ENCODE measurements at places on chromosomes 1 and 21.

- no peak for DNase-seq
These were observed 6.1 kb upstream of the PTGER3 start for GRCh38 chr1:71053758-71054157.

DNA sequence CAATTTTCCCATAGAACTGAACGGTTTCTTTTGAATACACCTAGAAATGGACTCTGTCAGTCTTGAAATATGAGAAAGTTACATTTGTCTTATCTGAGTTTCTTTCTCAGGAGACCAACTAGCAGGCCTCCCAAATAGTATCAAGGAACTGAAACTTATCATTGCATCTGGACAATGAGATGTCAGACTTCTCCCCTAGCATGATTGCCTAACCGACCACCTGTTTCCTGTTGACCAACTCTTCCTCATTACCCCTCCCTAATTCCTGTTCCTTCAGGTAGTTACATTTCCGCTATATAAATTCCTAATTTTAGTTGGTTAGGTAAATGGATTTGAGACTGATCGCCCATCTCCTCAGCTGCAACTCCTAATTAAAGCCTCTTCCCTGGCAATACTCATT is 1587.3 kb downstream of the NCAM2 start:
- DNase-seq: no peak

GRCh38 chr21:45412909-45413611 is 8.1 kb downstream of the COL18A1 start:
- DNase-seq: no peak

- DNase-seq: no peak
These were observed 109.6 kb downstream of the AKT3 start for GRCh38 chr1:243740255-243740999.

DNA sequence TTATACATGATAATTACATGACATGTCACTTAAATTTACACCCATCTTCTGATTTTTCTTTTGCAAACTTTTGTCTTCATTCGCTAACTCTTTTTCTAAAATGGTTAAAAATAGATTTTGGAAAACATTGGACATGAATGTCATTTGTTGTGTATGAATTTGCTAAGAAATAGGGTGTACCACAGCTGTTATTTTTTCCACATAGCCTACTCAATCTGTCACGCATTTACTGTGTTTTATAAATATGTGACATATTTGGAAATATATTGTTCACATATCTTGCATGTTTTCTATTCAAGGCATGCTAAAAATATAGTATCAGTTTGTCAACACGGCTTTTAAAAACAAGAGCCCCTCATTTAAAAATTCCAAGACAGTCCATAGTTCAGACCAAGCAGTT is 47.9 kb upstream of the TARBP1 start:
- no peak for DNase-seq

DNA sequence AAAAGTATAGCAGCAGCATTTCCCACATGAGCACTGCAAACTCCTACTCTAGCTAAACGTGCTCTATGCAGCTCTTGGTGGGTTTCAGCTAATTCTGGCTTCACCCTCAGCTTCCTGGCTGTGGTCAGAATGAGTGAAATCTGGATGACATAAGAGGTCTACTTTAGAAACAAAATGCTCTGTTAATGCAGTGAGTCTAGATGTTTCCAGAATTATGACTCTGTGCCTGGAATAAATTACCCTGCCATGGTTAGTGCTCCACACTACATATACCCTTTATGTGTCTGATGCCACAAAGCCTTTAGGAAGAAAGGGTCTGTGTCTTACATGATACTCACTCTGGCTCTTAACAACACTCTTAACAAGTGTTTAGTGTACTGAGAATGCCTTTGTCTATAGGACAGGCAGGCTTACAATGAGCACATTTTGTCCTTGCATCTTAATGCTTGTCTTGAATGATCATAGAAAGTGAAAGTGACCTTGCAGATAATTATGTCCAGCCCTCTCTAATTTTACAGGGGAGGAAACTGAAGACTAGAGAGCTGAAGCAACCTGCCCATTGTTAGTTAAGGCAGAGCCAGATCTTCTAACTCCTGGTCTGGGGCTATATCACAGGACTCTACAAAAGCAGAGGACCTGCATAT is 9.2 kb downstream of the S100A10 start:
- no peak for DNase-seq

GRCh38 chr1:112454316-112454715 is 54.4 kb upstream of the WNT2B start:
- no peak for DNase-seq

DNA sequence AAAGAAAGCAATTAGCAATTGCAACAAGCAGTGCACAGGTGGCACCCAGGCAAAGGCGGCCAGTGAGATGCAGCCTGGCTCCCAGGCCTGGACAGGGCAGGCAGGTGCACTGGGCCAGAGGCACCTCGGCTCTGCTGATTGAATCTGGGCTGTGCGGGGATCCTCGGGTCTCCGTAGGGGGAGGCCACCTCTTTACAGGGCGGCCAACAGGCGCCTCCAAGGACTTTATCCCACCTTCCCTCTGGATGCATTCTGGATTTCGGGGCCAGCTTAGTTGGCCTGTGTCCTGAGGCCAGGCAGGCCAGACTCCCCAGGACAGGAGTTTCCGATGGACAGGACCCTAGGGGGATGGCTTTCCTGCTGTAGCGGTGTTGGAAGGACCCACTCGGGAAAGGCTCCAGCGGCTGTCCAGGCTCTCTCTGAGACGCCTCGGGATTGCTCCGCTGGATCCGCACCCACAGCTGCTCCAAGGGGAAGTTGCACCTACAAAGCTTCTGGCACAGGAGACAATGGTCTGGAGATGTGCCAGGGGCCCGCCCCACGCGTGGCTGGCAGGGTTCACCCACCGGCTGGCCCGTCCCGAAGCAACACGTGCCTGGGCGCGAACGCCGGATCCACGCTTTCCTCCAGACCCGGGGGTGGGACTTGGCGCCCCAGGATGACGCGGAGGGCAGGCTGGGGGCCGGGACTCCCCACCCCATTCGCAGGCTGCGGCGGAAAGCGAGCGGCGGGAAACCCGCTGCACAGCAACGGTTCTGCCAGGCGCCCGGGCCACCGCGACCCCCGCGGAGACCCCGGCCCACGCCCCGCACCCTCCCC is 810 bp downstream of the SLC19A1 start:
- DNase-seq: no peak

GRCh38 chr1:229590119-229590518 is 31.6 kb upstream of the ABCB10 start:
- DNase-seq: no peak

DNA sequence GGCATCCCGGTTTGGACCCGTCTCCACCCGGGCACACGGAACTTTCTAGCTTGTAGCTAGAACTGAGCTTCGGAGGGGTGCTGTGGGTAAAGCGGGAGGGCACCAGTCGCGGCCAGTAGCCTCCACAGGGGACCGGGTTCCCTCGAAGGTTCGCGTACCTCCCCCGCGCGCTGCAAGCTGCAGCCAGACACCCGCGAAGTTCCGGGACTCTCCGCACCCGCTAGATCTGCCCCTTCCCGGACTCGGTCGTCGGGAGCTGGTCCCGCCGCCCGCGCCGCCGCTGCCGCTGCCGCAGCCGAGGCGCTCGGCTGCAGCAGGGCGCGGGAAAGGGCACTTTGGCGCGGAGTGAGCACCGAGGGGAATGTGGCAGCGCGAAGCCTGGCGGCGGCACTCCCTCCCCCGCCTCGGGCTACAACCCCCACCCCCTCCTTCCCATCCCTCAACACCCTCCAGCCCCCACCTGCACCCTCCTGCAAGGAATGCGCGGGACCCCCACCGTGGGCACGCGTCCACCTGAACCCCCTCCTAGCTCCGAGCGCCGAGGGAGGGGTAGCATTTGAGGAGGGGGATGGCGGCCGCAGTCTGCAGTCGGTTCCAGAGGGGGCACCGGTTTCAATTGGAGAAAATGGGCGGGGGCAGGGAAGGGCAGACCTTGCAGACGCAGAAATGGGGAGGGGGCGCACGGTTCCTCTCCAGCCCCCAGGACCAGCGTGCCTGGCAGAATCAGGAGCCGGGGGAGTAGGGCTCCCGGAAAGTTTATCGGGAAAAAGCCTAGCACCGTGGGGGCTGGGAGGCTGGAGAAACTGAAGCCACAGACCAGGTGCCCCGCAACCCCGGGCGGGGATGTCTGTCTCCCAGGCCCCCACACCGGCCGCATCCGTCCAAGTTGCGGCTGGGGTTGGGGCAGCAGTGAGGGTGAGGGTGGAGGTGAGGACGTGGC is 968 bp downstream of the CSMD2 start:
- DNase-seq: no peak

DNA sequence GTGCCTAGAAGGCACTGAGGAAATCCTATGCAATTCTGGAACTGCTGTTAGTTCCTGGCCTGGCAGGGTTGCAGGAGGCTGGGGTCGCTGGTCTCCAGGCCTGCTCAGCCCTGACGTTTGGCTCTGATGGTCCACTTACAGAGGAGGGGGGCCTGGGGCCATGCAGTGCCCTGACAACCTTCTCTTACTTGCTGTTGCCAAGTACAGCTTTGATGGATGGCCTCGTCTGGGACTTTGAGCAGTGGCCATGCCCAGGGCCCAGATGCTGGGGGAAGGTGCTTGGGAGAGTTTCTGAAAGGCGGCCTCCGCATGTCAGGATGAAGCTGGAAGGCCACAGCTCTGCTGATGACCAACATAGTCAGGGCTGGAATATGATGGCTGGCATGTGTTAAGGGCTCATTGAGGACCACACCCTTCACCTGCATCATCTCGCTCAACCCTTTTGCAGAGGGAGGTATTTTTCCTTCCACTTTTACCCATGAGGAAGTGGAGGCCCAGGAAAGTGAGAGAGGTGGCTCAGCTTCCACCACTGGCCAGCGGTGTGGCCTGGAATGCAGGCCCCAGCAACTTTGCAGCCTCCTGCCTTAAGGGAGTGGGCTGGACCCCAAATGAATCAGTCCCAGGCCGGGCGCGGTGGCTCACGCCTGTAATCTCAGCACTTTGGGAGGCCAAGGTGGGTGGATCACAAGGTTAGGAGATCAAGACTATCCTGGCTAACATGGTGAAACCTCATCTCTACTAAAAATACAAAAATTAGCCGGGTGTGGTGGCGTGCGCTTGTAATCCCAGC is 34.7 kb upstream of the LRRC3 start:
- no peak for DNase-seq

DNA sequence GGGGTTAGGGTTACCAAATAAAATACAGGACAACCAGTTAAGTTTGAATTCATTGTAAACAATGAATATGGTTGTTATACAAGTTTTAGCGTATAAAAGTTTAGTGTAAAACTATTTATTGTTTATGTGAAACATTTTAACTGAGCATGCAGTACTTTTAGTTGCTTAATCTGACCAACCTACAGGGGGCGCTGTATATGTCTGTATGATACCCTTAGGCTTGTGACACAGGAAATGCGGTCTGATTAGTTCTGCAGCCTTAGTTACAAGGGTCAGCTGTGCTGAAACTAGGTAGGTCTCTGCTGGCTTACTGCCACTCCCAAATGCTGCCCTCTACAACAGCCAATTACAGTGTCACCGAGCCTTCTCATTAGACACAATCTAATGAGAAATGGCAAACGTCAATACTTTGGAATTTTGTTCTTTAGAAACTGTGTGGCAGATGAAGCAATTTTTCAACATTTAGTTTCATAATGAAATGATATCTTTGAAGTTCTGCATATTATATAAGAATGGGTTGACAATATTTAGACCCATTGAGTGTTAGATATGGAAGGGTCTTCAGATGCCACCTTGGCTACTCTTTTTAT is 56.2 kb downstream of the NTNG1 start:
- DNase-seq: no peak
